ENCODE measurements at places on chromosomes 12 and 14. TPM values are rescaled to one million over a fixed set of nuclear protein-coding genes. Genes with fewer than 3 reads are reported as not detected.

The MRPL51 gene
- 150 TPM for total RNA-seq

- DNase-seq: no peak
Observed at GRCh38 chr12:94940771-94941170, 62.7 kb downstream of the NDUFA12 start.

DNA sequence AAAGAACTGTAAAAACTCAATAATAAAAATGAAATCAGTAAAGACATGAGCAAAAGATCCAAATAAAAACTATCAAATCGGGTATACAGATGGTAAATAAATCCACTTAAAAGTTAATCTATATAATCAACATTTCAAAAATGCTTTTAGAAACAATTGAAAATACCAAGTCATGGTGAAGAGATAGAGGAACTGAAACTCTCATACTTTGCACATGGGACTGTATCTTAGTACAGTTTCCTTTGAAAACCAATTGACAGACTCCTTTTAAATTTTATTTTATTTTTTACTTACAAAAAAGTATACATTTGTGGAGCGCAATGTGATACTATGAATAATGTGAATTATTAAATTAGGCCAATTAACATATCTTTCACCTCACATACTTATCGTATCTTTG is 98.6 kb upstream of the FAR2 start:
- no peak for DNase-seq

The SLC17A8 gene
- not detected for total RNA-seq

The ABCD2 gene
- total RNA-seq: not detected

DNA sequence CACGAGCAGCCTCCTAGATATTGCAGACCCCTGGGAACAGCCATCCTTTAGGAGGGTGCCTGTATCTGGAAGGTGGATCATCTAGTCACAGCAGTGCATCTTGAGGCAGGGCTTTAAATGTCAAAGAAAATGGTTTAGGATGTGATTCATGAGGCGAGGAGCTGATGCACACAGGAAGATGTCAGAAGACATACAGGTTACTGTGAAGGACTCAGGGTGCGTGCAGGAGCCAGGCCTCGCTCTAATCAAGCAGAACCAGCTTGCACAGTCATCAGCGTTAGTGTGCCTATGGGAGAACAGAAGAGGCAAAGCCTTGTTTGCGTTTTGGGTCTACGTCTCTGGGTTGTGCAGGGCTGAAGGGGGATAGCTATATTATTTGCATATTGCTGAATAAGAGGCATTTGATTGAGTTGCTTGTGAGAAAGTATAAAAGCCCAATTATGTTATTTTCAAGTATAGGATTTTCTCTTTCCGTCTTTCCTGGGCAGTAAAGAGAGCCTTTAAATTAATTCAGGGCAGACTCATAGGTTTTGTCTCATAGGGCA is 77.3 kb upstream of the RPH3A start:
- peak; percentile 14 for DNase-seq

GRCh38 chr14:99677231-99678140 is 6.6 kb upstream of the CYP46A1 start:
- DNase-seq: no peak

- DNase-seq: peak; percentile 60
Observed at GRCh38 chr12:99043319-99043914, 398.3 kb downstream of the APAF1 start.

- no peak for DNase-seq
Observed at GRCh38 chr12:46179693-46180452, 89.0 kb downstream of the SLC38A1 start.

DNA sequence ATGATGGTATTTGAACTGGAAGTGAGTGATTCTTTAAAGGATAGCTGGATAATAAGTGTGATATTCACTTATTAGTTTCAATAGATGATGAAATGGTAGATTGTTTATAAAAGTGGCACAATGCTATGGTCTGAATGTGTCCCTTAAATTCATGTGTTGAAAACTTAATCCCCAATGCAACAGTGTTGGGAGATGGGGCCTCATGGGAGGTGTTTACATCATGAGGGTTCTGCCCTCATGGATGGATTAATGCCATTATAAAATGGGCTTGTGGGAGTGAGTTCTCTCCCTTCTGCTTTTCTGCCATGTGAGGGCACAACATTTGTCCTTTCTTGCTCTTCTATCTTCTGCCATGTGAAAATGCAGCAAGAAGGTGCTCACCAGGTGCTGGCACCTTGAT is 134.0 kb downstream of the SLC38A1 start:
- DNase-seq: no peak

DNA sequence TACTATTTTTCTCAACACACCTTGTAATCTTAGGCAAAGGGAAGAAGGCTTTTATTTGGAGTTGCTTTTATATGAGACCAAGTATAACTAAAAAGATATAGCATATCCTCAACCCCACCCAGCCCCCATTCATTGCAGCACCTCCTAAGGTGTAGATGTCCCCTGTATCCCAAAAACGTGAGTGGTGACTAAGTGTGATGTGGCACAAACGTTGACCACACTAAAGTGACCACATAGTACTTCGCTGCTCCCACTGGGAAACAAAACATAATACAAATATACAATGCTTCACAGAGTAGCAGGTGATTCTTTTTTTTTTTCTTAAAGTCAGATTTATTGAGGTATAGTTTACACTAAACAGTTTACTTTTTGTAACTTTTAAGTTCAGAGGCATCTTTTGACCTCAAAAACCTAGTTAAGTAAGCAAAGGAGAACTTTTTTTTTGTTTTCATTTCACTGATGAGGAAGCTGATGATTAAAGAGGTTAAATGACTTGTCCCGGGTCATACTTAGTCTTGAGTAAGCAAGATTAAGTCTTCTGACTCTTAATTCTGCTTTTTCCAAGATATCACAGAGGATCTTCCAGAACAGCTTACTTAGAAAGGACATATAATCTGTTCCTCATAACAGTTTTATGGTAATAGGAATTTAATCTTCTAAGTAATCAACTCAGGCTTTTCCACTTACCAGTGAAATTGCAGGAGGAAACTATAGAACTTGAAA is 245.2 kb upstream of the PLEKHG7 start:
- no peak for DNase-seq

DNA sequence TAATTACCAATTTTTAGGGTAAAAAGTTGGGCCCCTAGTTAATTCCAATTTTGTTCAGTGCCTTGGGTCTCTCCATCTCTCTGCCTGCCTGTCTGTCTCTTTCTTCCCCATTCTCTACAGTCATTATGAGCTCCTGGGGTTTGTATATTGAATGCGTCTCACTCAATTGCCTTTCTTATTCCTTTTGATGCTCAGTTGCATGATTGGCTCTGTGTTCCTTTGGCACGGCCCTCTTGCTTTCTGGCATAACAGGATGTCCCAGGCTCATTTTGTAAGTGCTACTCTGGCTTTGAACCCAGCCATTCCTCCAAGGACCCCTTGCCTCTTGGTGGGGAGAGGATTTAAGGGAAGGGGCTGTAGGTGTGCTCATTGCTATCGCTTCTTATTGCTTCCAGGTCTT is 35.6 kb downstream of the ZNF664 start:
- no peak for DNase-seq

GRCh38 chr12:47838286-47838931 is 18.7 kb upstream of the HDAC7 start:
- DNase-seq: peak; percentile 44

The ALG10B gene
- total RNA-seq: 11.3 TPM

The FGF6 gene
- not detected for total RNA-seq

The RERGL gene
- total RNA-seq: not detected

The MSI1 gene
- total RNA-seq: 0.17 TPM

The POMT2 gene
- total RNA-seq: 19.8 TPM

The MIP gene
- not detected for total RNA-seq
